ENCODE measurements at places on chromosomes 4 and X.

DNA sequence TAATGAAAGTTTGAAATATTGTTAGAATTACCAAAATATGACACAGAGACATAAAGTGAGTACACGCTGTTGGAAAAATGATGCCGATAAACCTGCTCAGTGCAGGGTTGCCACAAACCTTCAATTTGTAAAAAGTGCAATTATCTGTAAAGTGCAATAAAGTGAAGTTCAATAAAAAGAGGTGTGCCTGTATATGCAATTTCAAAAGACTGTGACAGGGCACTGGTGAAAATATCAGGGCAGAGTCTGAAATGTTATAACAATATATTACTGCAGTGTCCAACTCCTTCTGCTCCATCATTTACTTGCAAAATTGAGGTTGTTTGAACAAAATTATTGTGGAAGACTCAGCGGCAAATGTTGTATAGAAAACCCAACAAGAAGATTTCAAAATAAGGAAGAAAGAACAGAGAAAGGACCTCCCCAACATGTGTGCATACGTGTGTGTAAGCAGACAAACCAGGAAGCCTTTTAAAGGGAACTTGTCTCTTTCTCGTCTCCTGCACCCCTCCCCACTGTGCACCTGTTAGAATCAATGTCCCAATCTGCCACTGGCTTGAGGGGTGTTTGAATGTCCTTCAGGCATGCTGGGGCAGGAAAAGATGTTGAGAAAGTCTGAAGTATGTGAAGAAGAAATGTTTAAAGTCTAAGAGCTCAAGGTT lies 96.2 kb downstream of the MAOB start:
- no peak for DNase-seq

DNA sequence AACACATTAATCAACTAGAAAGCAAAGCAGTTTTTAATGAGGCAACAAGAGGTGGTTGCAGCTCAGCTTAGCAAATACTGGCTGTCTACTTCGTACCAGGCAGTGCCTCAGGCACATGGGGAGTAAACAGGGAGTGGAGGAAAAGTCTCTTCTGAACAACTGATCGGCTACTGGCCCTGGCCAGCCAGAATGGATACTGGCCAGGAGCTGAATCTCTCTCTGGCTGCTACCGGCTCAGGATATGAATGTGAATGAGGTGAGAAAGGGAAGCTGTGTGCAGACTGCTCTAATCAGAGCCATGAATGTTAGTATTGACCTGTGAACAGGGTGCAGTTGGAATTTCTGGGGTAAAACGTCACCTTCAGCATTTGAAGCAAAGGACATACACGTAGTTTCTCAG lies 77.3 kb downstream of the STK32B start:
- no peak for DNase-seq

- DNase-seq = no peak
Measured at GRCh38 chr4:55127521-55127920, 2.1 kb upstream of the KDR start.

DNA sequence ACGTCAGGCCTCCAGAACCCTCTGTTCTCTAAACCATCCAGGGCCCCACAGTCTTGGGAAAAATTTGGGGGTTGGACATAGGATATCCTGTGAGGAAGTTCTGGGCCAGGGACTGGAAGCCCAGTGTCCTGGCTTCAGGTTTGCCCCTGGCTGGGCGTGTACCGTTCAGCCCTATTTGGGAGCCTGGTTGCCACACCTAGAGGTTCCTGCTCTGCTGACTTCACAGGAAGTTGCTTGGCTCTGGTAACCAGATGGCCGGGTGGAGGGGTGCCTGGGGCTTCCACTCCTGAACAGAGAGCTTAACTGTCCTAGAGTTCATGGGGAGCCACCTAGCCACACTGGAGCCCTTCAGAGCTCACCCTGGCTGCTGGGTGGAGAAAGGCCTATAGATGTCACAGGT lies 1.1 kb downstream of the TAFAZZIN start:
- no peak for DNase-seq

DNA sequence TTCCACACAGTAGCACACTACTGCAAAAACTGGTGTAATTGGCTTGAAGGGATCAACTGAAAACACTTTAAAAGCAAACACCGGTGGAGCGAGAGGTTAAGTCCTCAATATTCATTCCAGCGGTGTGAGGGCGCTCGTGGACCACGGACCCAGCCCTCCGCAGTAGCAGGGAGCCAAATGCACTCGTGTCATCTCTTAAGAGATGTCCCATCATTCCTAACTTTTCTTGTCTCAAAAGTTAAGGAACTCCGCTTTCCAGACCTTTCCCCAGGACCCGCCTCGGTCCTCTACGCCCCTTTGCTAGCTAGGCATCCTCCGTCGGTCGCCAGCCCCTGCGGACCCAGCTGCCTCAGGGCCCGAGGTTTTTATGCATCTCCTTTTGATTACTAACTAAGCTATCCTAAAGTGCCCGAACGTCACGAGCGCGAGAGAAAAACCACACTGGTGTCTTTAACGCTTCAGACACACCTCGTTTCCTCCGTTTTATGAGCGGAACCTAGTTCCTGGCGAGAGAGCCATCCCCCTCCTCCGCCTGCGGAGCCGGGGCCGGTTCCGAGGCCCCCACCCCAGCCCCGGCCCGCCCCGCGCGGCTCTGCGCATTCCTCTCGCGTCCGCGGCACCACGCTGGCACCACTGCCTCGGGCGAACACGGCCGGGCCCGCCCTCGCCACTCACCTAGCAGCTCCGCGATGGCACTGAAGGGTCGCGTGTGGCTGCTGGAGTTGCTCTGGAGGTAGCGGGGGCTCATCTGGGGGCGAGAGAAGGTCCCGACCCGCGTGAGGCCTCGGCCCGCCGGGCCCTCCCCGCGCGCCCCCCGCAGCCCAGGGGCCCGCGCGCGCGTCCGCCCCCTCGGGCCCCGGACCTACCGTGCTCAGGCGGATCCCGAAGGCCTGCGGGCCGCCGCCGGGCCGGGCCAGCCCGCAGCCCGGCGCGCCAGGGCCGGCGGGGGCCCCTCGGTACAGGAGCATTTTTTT lies 723 bp downstream of the MORC4 start:
- DNase-seq = peak; percentile 11

DNA sequence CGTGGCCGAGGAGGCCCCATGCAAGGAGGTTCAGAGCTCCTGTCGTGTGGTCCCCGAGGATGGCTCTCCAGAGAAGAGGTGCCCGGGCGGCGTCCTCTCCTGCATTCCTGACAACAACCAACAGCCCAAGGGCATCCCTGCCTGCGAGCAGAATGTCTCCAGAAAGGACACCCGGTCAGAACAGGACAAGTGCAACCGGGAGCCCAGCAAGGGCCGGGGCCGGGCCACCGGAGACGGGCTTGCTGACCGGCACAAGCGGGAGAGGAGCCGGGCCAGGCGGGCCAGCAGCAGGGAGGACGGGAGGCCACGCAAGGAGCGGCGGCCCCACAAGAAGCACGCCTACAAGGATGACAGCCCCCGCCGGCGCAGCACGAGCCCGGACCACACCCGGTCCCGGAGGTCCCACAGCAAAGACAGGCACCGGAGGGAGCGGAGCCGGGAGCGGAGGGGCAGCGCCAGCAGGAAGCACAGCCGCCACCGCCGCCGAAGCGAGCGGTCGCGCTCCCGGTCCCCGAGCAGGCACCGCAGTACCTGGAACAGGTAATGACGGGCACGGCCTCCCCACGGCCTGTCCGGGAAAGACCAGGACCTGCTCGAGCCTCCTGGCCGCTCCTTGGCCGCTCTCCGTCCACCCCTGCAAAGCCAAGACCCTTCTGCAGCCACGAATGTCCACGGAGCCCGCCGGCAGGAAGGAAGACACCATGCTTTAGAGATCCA lies 9.8 kb downstream of the AKAP17A start:
- DNase-seq = no peak

GRCh38 chr4:110164856-110165255 lies 33.6 kb downstream of the ELOVL6 start:
- DNase-seq = no peak

DNA sequence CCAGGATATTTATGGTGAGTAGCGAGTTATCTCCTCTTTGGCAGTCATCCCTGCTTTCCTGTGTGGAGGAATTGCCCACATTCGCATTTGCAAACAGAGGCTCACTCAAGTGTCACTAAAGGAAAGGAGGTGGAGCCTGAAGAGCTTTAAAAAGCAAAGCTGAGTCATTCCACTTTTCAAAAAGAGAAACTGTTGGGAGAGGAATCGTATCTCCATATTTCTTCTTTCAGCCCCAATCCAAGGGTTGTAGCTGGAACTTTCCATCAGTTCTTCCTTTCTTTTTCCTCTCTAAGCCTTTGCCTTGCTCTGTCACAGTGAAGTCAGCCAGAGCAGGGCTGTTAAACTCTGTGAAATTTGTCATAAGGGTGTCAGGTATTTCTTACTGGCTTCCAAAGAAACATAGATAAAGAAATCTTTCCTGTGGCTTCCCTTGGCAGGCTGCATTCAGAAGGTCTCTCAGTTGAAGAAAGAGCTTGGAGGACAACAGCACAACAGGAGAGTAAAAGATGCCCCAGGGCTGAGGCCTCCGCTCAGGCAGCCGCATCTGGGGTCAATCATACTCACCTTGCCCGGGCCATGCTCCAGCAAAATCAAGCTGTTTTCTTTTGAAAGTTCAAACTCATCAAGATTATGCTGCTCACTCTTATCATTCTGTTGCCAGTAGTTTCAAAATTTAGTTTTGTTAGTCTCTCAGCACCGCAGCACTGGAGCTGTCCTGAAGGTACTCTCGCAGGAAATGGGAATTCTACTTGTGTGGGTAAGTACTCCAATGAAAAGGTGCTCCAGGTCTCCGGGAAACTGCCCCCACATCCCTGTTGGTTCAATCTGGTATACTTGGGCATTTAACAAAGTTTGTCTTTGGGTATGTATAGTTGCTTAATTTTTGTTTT lies at the start of gene EGF:
EGF (plus strand) TSS at position 178 of the 890 bp plus-strand sequence; CDS start at position 631, 453 bp downstream.
- DNase-seq = peak; percentile 52

- no peak for DNase-seq
Measured at GRCh38 chr4:98739751-98740150, 81.3 kb upstream of the TSPAN5 start.

GRCh38 chr4:120446051-120446567 lies 379.5 kb upstream of the MAD2L1 start:
- DNase-seq = no peak

- DNase-seq = no peak
Measured at GRCh38 chr4:24885342-24885741, 27.5 kb downstream of the CCDC149 start.

GRCh38 chrX:45154033-45154360 lies 46.7 kb downstream of the DIPK2B start:
- no peak for DNase-seq

GRCh38 chrX:11755724-11756123 lies 2.3 kb upstream of the MSL3 start:
- DNase-seq = no peak

DNA sequence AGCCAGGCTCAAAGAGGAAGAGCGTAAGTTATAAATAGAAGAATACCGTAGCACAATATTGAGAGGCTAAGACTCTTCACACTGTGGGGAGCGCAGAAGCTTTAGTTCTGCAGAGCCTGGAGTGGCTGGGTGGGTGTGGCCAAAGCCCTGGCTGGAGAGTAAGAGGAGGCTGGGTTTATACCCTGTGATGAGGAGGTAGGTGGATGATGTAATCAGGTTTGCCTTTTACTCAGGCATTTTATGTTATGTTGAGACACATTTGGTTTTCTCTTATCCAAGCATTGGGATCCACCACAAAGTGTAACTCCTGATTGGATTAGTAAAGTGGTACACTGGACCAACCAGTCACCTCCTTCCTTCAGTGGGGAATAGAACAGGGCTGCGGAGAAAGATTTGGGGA lies 13.9 kb downstream of the CDS1 start:
- DNase-seq = no peak

GRCh38 chr4:173699841-173700475 lies 169.9 kb upstream of the HAND2 start:
- no peak for DNase-seq

DNA sequence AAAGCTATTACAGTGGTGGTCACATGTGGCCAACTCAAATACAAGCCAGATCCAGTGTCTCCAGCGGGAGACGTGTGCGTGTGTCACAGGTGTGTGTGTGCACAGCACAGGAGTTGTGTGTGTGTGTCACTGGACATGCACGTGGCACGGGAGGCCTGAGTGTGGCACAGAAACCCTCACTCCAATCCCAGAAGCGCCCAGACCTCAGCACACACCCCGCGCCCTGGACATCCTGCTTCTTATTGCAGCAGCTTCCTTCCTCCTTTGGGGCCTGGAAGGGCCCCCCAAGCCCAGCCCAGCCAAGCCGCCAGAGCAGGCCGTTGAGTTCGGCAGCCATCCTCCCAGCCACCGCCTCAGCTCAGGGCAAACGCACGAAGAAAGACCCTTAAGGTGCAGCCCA lies 37.9 kb downstream of the ACOX3 start:
- no peak for DNase-seq

GRCh38 chr4:168390041-168390440 lies 71.5 kb upstream of the DDX60 start:
- no peak for DNase-seq

DNA sequence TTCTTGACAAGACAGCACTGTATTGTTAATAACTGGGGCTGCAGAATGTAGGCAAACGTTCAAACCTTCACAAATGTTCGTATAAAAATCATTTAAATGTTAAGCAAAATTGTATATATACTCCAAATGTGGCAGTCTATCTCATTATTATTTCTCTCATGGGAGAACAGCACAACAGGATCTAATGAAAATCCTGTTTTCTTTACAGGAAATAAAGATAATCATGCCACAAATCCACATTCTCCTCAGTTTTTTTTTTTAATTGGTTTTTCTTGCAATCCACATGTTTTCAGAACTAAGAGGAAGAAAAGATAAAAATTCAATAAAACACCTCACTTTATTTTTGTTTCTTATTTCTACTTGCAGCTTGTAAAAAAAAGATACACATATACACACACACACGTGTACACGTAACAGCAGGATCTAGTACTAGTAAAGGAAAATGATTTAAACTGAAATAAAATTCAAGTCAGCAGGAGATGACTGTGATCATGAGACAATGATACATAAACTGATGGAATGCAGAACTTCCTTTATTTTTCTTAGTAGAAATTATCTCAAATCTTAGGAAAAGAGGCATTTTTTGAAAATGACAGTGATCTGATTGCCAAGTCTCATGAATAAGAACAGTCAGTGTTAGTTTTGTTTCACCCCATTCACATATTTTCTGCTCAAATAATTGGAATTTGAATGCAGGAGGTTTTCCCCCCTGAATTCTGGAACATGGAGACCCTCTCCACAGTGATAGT lies 11.3 kb downstream of the APBB2 start:
- no peak for DNase-seq

DNA sequence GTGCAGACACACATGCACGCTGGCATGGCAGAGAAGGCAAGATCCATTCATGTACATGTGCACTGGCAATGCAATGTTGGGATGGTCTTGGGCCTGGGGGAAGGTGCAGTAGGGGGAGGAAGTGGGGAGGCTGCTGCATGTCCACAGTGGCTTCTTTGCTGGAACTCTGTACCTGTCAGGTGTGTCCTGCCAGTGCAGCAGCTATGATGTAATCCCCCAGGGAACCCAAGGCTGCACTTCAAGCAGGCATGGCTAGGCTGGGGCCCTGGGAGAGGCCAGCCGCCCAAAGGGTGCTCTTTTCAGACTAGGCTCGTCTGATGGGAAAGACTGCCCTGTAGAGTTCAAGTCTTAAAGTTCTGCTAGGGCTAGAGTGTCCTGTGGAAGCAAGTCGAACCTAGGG lies 1304.0 kb downstream of the FAM133A start:
- DNase-seq = no peak

GRCh38 chrX:31251336-31251735 lies 179.5 kb upstream of the FTHL17 start:
- DNase-seq = no peak

Data from astrocyte of the cerebellum (primary cell).